ENCODE measurements at places on chromosomes 7 and 10.
A peak's percentile ranks its signal among the peaks of the same experiment; 100 is the strongest.

GRCh38 chr10:63825111-63825510 is 303.9 kb downstream of the REEP3 start:
- no peak for DNase-seq

- DNase-seq = no peak
Measured at GRCh38 chr7:24740871-24741270, 16.4 kb downstream of the GSDME start.

DNA sequence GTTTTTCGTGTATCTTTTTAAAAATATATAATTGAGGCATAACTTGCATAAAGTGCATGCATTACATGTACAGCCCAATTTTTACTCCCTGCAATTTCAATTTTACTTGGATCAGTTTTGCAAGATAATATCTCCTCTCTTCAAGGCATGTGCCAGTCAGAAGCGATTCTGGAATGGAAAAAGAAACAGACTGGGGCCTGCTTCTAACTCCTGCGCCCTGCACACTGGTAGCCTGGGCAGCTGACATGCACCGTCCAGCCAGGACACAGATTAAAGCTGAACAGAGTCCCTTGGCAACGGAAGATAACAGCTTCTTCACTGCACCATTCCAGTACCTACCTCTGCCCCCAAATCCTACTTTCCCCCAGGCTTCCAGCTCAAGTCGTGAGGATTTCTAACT is 182.1 kb downstream of the FAM107B start:
- DNase-seq = no peak

DNA sequence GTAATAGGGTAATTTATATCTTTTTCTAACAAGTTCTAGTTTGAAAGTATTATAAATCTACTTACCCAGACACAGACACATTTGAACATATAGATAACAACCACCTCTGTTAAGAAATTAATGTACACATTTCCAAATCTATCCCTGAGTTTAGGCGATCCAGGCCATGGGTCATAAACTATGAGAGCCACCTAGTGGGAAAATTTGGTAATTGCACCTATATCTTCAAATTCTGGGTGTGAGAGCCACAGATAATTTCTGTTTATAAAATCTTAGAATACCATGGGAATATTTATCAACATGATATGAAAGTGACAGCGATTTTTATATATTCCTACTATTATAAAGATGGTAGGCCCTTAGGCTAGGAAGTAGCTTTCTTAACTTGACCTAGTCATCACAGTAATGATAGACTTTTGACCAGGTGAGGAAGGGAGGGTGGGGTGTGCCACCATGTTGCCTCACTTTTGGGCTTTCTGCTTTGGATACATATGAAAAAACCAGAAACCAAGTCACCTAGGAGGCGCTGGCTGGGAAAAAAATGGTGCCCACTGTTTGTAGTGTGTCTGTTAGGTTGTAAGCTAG is 8.0 kb upstream of the EPHA1 start:
- peak; percentile 55 for DNase-seq

GRCh38 chr7:148108381-148108780 is 482.2 kb upstream of the C7orf33 start:
- no peak for DNase-seq

GRCh38 chr7:132495936-132496335 is 80.3 kb downstream of the PLXNA4 start:
- DNase-seq = no peak

DNA sequence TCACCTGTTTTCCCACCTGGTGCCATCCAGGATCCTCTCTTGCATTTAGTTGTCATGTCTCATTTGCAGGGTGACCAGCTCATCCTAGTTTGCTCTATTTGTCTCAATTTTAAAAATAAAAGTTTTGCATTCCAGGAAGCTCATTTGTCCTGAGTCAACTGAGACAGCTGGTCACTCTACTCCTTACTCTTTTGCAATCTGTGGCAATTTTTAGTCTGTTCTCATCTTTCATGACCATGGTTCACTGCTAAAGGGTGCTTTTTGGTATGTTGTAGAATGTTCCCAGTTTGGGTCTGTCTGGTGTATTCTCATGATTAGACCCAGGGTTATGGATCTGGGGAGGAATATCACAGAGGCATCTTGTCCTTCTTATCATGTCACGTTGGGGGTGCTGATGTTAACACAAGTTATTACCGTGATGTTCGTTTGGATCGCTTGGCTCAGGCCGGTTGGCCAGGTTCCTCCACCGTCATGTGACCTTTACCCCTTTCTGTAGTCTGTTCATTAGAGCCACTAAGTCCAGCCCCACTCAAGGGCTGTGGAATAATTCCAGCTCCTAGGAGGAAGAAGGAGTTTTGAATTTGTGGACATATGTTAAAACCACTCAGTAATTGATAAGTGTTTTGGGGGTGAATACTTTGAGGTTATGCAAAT is 103.3 kb upstream of the IGFBP3 start:
- no peak for DNase-seq

DNA sequence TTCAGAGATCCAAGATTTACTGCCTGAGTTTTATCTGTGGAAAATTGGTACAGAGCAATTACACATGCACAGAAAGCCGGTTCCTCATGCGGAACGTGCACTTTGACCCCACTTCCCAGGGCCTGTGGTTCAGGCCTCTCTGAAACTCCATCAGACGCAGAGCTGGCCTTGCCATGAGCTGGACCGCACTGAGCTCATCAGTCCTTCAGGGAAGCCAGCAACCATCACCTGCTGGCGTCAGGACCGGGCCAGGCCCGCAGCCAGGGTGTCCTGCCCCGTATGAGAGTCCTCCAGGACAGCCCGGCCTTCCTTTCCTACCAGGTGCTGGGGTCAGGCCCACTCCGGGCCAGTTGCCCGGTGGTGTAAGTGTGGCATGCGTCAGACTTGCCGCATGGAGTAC is 446.5 kb upstream of the FOXK1 start:
- DNase-seq = no peak

DNA sequence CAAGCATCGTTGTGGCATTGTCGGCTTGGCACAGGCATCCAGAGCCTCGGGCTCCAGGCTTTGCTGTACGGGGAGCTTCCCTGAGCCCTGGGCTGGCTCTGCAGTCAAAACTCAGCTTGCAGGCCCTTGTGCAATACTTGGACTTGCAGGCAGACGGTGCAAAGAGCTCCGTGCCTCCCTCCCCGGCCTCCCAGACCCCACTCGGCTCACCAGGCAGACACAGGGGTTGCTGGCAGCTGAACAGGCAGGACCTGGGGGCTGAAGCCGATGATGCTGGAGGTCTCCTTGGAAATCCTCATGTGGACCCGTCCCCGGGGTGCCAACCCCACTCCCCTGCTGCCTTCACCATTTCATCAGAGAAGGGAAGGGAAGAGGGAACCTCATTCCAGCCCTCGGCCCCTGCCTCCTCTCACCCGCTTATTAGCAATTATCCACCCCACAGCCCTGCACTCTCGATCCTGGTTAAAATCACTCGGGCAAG is 59.6 kb upstream of the GNA12 start:
- no peak for DNase-seq

DNA sequence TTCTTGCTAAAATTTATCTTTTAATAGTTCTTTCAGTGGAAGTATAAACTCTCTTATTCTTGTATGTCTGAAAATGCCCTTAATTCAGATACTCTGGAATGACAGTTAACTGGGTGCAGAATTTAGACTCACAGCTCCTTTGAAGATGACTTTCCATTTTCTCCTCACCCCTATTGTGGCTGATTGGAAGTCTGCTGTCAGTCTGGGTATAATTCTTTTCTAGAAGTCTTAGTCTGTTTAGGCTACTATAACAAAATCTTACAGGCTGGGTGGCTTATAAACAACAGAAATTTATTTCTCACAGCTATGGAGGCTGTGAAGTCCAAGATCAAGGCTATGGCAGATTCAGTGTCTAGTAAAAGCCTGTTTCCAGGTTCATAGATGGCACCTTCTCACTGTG is 145.2 kb upstream of the GDF10 start:
- DNase-seq = no peak

- DNase-seq = no peak
Measured at GRCh38 chr7:142094861-142095260, 16.7 kb upstream of the MGAM2 start.

GRCh38 chr10:35561715-35562114 is 43.4 kb upstream of the GJD4 start:
- no peak for DNase-seq

DNA sequence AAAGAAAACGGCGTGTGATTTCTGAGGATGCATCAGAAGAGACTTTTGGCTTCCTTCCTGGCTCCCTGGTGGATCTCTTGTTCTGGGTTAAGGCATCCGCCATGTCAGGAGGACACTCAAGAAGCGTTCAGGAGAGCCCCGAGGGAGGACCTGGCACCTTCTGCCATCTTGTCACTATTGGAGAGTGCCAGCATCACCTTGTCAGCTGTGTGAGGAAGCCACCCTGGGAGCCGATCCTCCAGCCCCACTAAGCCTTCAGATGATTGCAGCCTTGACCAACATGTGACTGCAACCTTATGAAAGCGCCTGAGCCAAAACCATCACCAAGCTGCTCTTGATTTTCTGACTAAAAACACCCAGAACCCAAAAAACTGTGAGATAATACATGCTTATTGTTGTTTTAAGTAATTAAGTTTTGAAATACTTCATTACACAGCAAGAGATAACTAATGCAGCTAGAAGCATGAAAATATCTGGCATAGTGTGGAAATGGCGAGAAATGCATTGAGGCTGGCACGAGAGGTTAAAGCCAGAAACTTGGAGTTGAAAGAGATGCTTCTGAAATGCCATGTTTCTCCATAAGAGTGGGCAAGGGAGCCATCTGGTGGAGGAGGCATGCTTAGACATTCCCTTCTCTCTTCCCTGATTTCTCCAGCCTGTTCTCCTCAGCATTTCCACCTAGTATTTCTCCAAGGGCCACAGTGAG is 5.4 kb upstream of the ZFYVE27 start:
- peak; percentile 56 for DNase-seq
